WERI-Rb-1 (cell line): ENCODE measurements at places on chromosomes 12 and 14.

DNA sequence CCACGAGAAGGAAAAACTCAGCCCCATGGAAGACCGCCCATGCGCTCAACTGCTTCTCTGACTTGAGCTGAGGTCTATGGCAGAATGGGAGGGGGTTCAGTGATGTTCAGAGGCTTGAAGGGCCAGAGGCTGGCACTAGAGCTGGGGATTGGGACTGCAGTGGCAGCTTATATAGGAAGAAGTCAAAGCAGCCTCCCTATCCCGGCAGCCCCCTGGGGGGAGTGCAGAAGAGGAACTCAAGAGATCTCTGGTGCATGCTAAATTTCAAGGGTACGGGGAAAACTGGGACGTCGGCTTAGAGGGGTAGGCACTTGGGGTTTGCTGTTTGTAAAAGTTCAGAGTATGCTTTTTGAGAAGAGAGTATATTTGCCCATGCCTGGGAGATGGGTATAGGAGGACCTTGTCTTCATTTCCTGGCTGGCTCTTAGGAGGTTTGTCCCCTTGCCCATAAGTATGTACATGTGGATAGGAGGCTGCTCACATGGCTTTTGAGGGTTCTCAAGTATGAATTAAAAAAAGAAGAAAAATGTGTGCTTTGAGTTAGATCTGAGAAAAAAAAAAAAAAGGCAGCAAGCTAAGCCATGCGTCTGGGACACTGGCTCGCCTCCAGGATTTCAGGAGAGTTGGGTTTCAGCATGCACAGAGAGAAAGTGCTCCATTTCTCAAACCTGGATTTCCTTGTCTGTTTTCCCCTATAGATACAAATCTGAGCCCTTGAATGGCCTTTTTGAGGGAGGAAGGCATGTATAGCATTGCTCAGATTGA, 3.2 kb upstream of the MEG3 start:
- DNase-seq = no peak

DNA sequence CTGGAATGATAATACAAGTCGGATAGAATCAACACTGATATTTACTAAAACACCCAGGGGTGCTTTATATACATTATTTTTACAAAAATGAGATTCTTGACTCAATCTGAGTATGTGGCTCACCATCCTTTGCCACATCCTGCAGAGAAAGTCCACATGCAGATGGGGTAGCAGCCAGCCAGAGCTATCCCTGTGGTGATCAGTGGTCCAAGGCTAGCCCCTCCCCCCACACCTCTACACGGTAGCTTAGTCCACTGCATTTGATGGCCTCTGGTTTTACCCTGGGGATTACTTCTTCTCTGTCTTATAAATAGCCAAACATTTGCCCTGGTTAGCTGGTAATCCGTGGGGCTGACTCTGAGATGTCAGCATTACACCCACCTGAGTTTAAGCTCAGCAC, 28.1 kb upstream of the TTC7B start:
- peak; percentile 62 for DNase-seq

DNA sequence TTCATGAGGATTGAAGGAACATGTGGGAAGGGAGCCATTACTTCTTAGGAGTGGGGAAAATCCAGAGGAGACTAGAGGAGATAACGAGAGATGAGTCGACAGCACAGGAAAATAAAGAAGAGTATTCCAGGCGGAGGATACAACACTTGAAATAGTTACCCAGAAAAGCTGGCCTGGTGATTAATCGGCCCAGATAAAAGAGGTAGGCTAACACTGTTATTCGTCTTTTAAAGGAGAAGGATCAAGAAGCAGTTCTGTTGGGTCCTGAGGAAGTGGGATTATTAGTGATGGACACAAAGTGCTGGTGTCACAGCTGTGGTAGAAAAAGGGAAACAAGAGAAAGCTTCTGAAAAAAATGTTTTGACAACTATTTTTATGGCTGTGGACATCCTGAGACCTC, 425.3 kb downstream of the ZFP36L1 start:
- no peak for DNase-seq

- no peak for DNase-seq
Observed at GRCh38 chr12:53235164-53235563, 3.2 kb upstream of the RARG start.

DNA sequence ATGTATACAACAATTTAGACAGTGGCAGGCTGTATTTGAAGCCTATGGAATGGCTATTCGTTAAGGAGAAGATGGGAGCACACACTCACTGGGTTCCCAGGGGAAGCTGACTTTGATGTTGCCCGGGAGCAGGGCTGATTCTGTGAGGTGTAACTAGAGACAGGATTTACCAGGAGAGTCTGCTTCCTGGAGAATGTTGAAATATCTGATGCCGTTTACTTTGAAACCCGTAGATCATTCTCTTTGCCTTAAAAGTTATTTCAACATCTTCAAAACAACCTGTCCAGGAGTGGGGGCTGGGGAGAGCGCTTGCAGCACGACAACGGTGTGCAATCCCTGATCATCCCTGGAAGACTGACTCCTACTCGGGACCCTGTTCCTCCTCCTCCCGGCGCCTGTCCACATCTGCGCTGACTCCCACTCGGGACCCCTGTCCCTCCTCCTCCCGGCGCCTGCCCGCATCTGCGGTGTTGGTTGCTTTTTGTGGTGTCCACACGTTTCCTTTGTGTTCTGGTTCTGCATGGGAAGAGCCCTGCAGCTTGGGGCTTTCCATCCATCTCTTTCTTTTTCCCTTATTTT, 72.6 kb downstream of the AACS start:
- no peak for DNase-seq

DNA sequence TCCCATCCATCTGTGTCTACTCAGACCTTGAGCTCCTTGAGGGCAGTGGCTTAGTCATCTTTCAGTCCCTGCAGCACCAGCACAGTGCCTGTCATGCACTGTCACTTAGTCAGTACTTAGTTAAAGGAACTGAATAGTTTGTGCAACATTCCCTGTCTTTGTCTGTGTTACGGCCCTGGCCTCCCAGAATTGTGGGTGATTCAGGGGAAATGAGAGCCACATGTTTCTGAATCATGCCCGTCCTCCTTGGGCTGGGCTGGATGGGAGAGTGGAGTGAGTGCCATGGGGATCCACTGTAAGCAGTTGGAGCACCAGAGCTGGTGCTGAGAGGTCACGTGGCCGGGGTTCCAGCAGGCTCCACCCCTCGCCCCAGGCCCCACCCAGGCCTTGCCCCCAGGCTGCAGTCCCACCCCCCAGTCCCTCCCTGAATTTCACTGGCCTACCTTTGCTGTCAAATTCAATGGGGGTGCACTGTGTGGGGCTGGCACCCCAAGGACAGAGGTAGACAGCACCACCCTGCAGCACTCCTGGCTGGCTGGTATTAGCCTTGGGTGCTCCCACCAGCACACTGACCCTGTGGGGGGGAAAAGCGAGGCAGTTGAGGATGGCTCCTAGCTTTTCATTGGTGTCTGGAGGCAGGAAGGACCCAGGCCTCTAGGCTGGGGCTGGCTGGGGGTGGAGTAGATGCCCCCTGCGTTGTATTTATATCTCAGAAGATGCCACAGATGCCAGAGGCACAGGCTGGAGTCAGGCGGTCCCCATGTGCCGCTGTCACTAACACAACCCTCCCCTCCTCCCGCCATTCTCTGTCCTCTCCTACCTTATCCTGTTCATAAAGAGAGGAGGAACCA, 7.5 kb downstream of the ITGA5 start:
- DNase-seq = no peak

- DNase-seq = no peak
Observed at GRCh38 chr14:94040796-94041195, 14.7 kb downstream of the OTUB2 start.

DNA sequence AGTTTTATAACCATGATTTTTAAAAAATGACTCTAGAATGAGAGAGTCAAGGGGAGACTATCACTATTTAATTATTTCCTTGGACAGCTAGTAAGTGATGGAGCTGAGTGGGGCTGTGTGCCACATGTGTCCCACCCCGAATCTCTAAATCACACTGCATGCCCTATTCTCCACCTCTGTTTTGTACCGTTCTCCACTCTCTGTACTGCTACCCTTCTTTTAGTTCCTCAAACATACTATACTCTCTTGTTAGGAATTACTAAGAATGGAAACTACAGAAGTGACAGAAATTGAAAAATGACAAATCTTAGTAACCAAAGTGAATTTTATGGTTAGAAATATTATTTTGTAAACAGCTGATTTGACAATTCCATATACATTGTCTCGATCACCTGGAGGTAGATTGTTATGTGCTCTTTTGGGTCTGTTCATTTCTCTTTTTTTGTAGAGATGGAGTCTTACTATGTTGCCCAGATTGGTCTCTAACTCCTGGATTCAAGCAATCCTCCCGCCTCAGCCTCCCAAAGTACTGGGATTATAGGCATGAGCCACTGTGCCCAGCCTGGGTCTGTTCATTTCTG, 35.9 kb downstream of the SLC11A2 start:
- DNase-seq = no peak

DNA sequence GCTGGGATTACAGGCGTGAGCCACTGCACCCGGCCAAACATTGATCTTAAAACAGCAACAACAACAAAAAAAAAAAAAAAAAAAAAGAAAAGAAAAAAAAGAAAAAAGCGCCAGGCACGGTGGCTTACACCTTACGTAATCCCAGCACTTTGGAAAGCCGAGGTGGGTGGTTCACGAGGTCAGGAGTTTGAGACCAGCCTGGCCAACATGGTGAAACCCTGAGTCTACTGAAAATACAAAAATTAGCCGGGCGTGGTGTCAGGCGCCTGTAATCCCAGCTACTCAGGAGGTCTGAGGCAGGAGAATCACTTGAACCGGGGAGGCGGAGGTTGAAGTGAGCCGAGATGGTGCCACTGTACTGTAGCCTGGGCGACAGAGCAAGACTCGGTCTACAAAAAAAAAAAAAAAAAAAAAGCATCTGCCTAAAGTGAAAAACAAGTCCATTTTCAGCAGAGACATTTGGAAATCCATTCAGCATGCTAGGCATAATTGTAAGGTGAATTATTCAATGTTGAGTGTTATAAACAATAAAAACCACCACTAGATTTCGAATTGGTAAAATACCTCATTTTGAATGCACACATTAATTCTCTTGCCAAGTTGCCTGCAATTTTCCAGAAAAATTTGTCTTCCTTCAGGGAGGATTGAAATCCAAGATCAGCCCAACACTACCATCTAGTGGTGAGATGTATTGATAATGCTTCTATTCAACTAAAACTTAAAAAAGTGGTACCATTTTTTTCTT, 8.0 kb upstream of the CERS5 start:
- no peak for DNase-seq

- no peak for DNase-seq
Observed at GRCh38 chr14:100660882-100661635, 65.6 kb upstream of the DLK1 start.

GRCh38 chr12:3302401-3303041, 188.5 kb upstream of the PRMT8 start:
- DNase-seq = no peak

- DNase-seq = no peak
Observed at GRCh38 chr14:38420048-38420447, 164.2 kb upstream of the CLEC14A start.

GRCh38 chr12:51961834-51962233, 10.3 kb downstream of the ACVR1B start:
- no peak for DNase-seq

GRCh38 chr12:124564232-124564958, 3.0 kb downstream of the NCOR2 start:
- no peak for DNase-seq

DNA sequence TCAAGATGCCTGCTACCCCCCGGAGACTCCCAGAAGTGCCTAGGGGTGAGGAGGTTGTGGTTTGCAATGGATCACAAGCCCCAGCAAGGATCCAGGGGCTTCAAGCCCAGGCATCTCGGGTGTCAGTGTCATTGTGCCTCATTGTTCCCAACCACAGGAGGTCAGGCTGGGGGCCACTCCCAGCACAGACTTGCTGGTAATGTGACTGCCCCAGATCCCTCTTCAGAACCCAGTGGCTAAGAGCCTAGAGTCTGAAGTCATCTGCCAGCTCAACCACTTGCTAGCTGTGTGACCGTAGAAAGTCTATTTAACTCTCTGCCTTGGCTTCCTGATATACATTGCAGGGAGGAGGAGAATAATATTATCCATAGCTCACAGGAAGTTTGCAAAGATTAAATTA, 7.7 kb upstream of the ASB2 start:
- no peak for DNase-seq

DNA sequence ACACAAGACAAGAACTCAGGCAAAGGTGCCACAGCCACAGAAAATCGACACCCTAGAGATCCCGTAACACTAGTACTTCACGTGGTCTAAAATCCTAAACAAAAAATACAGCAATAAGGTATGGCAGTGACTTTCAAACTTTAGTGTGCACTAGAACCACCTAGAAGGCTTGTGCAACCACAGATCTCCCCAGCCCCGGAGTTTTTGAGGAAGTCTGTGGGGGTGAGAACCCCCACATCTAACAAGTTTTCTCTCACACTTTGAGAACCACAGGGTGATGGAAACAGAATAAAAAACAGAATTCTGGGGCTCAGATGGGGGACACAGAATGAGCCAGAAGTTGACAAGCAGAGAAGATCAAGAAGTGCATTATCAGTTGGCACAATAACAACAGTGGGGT, 254.0 kb downstream of the ANO6 start:
- no peak for DNase-seq

- DNase-seq = no peak
Observed at GRCh38 chr14:60242429-60242828, 6.6 kb upstream of the PPM1A start.

DNA sequence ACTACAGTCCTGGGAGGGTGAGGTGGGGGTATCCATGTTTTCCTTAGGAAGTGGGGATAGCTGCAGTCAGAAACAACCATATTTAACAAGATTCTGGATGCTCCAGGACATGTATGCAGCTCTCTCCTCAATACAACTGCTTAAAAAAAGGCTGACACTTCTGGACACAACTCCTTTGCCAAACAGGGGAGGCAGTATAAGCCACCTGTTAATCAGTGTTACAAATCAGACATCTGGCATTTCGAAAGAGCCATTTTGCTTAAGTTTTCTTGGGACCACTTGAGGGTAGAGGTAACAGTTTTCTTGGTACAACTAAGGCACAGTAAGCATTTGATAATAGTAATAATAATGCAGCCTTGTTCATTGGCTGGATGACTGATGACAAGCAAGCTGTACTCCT, 47.1 kb downstream of the RPGRIP1 start:
- DNase-seq = no peak

- DNase-seq = peak; percentile 87
Observed at GRCh38 chr14:94048691-94049624, 22.8 kb downstream of the OTUB2 start.

DNA sequence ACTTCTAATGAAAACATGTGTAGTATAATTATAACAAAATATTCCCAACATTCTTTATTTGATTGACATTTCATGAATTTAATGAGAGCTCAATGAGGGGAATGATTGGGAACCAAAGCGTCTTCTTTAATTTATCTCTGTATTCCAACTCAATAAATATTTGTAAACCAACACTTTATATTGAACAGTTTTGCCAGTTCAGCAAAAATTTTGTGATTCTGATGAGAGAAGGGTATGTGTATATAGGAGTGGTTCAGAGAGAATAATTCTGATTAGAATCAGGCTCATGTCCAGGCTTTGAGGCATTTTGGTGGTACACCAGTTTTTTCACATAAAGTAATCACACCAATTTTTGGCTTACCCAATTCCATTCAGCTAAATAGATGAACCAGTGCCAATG, 564.2 kb downstream of the TMTC2 start:
- DNase-seq = no peak
